ENCODE measurements at places on chromosomes 13 and 19.

DNA sequence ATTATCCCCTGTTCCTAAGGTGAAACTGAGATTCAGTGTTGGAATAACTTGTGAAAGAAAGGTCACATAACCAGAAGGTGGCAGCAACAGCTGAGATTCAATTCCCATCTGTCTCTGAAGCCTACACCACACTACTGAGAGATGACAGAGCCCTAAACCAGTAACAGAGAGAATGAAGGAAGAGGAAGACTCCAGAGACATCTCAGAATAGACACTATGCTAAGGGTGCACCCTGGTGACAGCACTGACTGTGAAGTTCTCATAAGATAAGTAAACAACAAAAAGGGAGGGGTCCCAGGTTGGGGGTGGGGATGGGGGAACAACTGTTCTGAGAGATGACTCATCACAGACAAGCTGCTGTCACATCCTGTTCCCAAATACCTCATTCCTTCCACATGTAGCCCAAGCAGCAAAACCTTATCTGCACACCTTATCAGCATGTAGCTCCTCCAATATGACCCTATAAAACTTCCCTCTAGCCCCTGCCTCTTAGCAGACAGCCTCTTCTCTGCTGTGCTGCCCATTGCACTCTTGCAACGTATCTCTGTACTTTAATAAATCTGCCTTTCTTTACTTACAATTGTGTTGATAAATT, 46.5 kb downstream of the UTP14C start:
- DNase-seq, result peak; percentile 21

DNA sequence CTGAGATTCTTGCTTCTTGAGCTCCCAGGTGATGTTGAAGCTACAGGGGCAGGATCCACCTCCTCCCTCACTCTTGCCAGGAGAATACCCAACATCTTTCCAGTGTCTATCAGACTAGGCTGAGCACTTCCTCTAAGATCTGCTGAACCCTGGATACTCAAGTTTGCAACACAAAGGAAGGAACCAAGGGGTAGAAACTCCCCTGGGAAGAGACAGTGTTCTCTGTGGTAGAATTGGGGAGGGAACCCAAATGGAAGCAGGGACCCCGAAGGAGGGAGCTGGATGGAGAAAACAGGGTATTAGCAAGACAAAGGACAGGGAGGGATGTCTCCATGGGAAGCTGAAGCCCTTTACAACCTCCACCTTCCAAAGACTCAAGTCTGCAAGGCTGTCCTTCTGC, 117.6 kb downstream of the DNAJC15 start:
- DNase-seq, result no peak

DNA sequence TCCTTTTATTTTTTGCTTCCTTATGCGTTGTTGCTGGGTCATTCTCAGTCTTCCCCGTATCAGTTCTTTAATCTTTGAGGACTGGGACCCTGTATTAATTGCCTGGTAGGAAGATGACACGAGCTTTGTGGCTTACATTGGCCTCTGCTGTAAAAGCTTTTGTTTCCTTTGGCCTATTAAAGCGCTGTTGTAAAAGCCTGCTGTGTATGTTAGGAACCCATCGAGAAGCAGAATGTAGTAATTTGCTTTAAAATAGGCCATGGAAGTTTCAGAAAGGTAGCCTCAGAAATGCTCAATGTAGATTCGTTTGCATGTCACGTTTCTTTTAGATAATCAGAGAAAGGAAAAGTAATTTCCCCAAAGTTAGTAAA, 257.5 kb upstream of the STARD13 start:
- DNase-seq, result no peak

DNA sequence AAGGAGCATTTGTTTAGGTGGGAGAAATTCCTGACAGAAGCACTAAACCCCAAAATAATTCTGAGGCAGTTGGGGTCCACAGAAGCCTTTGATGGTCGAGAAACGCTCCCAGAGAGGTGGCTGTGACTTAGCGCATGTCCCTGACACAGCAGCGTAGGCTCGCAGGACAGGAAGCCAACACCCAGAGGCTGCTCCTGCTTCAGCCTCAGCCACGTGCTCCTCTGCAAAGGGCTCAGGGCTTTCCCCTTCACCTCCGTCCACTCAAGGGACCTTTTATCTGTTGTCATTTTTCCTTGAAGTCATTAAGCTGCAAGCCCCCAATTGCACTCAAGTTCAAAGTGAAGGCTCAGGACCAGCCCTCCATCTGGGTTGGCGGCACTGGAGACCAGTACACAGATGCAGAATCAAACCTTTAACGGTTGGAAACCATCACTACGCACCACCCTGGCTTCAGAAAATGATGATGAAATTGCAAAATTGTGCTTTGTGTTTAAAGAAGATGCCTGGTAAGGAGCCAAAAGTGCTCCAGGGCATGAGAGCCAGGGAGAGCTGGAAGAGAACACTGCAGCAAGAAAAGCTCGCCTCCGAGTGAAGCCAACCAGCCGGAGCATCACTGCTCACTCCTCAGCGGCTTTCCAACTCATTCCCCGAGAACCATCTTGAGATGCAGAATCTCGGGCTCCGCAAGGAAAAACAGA, 219.6 kb downstream of the RAP2A start:
- DNase-seq, result no peak

DNA sequence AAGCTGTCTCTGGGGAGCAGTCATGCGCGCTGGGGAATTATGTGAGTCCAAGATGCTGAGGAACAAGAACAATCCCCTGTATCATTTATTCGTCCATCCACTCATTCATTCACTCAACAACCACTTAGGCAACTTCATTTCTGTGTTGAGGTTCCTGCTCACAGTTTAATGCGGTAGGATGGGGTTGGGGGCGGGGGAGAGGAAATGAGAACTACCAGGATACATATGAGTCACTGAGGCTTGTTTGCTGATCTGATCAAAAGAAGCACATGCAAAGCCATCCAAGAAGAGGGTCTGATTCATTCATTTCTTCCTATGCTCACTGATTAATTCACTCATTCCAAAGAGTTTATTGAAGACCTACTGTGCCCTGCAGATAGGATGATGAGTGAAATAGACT, 20.9 kb downstream of the ZNF536 start:
- no peak for DNase-seq

DNA sequence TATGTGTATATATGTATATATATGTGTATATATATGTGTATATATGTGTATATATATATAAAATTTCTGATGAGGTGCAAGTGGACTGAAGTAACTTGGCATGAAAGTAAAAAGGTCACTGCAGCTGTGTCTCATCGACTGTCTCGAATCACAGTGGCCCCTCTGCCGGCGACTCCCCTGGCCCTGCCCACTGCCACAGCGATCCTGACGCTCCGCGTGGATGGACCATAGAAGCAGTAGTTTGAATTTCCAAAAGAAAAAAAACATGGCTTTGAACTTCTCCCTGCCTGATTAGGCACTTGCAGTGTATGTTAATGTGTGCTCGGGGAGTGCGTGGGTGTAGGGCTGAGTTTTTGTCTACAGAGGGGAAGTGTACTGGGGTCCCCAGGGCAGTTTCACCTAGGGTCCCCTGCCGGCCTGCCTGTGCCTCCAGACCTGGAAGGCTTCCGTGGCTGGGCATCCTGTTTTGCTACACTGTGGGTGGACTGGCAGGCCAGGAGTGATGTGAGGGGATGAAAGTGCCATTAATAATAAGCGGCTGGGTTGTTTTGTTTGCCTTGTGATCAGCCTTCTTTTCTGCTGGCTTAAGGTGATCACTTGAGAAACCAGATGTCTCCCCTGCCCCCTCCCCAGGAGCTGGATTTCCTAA, 10.8 kb downstream of the ZIC5 start:
- peak; percentile 68 for DNase-seq

DNA sequence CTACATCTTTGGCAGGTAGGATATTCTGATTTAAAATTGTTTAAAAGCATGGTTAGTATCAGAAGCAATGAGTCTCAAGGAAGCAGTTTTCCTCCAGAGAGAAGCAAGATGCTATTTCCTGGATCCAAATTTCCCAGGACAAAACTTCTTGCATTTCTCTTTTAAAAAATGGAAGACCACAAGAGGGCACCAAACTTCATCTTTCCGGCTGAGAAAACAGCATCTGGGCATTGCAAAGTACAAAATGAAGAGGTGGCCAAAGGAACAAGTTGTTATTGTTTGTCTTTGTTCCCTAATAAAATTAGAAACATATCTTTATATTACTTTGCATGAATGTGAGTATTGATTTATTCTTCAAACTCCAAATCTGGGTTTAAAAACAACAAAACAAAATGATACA, 60.0 kb upstream of the LRCH1 start:
- DNase-seq, result no peak

DNA sequence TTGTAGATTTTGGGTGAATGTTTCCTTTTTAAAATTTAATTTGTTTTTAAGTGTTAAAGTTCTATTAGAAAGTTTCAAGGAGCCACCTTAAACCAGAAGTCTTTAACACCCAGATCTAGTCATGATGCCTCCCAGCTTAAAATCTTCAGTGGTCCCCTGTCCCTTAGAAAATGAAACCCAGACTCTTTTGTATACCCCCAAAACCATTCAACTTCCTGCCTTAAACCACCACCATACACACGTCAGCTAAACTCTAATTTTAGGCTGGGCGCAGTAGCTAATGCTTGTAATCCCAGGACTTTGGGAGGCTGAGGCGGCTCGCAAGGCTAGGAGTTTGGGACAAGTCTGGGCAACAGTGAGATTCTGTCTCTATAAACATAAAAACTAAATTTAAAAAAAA, 37.9 kb downstream of the N4BP2L1 start:
- no peak for DNase-seq

DNA sequence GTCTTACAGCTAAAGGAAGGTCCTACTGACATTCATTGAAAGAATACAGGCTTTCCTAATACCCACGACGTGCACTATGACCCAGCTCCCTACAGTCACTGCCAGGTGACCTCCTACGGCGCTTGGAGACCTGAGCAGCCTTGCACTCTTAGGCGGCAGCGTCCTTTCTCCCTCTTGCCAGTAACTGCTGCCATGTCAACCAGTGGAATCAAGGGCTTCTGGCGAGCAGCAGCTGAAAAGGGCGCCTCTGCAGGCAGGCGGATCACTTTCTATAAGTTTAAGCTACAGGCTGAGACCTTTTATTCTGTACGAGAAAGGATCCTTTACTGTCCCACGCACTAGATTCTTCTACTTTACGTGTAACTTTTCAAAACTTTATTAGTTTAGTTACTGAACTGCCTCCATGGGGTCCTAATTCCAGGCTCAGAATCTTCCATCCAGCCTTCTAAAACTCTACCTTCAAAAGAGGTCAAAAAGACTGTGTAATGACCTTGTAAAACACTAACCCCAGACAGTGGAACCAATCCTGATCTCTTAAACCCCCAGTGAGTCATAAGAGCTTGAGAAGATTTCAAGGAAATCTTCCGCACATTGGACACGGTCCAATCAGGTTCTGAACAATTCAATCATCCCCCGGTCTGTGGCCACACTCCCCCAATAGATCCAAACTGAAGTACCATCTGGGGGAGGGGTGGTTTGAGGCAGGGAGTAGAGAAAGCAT, 1.9 kb downstream of the KCTD12 start:
- DNase-seq, result peak; percentile 41

DNA sequence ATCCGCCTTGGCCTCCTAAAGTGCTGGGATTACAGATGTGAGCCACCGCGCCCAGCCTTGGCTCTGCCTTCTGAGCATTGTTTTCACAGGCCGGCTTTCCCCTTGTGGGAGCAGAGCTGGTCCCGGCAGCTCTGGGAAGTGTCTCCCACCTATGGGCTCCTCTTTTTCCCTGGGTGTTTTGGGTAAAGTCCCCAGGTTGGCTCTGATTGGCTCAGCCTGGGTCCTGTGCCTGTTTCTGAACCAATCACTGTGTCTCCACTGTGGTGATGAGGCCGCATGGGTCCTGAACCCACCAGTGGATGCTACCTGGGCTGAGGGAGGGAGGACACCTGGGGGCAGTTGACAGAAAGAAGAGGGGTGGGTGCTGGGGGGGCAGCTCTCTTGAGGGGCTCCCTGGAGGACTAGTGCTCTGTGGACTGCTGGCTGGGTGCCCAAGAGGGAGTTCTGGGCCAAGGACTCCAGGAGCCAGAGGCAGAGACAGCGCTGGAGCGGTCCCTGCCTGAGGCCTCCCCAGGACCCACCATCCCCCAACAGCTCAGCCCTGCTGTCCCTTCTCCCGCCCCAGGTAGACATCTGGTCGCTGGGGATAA, 19.6 kb upstream of the NCCRP1 start:
- DNase-seq, result no peak

DNA sequence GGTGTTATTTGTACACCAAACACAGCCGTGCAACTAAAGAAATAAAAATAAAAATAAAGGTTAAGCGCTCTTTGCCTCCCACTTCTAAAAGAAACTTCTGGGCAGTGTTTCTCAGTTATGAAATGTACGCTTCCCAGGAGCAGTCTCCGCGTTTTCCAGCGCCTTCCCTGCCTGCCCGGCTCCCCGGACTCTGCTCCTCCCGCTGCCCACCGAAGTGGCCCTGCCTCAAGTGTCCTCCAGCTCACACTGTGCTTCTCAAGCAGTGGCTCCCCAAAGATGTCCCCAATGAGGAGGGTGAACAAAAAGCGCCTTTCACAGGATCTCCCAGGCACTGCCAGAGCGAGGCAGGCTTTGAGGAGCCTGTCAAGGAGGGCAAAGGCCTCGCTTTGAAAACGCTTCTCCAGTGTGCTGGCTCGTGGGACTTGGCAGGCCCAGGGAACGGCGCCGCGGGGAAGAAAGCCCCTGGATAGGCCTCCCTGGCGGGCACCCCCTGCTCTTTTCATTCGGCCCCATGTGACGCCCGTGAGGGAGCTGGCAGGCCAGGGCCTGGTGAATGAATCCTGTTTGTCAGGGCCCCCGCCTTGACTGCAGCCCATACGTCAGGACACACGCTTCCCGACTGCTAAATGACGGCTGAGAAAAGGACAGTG, 187.1 kb downstream of the FOXO1 start:
- no peak for DNase-seq

DNA sequence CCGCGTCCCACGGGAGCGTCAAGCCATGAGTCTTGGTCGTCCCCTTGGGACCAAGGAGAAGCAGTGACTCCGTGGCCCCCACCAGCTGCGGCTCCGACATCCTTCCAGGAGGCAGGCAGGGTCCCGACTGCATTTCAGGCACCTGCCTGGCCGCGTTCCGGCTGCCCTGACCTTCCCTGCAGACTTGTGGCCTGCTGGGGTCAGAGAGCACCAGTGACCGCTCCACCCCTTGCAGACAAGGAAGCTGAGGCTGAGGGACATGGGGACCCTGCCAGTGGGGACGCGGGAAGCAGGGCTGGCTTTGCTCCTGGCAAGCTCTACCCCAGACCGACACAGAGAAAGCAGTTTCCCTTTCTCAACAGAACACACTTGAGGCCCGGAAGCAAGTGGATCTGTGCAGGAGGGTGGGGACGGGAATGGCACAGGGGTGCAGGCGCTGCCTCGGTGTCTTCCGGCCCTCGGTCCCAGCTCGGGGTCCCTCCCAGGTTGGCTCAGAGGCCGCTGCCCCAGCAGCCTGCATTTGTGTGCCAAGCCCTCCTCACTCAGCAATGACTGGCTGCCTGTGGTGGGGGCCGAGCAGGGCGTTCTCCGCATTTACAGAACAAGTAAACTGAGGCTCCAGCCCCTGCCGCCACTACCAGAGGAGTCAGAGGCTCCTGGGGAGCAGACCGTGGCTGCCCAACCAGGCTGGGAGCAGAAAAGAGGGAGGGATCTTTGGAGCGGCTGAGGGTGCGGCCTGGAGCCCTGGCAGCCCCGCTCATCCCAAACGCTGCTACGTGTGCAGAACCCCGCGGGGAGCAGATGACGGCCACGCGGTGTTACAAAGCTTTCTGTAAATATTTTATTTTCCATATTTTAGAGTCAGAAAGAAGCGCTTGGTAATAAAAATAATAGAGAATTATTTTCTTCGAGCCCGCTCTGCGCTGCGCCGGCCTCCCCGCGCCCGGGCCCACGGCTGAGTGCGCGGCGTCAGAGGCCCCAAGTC, 43.9 kb downstream of the GAS6 start:
- no peak for DNase-seq

- no peak for DNase-seq
Measured at GRCh38 chr13:44652168-44652567, 76.0 kb upstream of the TSC22D1 start.

- no peak for DNase-seq
Measured at GRCh38 chr19:55656988-55657747, 2.3 kb downstream of the U2AF2 start.
